NCI-H1048 (cell line): ENCODE measurements at places on chromosomes 5 and 9.

- no peak for DNase-seq
These were observed 30.4 kb downstream of the GADD45G start for GRCh38 chr9:89634995-89635742.

DNA sequence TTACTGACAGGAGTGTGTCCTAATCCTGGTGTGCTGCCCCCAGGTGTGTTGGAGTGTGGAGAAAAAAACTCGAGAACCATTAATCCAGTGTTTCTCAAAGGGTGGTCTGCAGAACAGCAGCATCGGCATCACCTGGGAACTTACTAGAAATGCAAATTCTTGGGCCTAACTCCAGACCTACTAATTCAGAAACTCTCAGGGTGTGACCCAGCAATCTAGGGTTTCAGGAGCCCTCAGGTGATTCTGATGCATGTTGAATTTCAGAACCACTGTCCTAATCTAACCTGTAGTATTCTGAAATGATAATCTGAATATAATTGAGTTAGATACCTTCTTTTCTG lies 30.0 kb upstream of the IL6ST start:
- DNase-seq: no peak

GRCh38 chr9:21995666-21996398 lies 1.2 kb downstream of the CDKN2B-AS1 start:
- DNase-seq: no peak

GRCh38 chr5:5467737-5468136 lies 45.3 kb downstream of the ICE1 start:
- no peak for DNase-seq

GRCh38 chr9:135994501-135995192 lies 33.5 kb upstream of the UBAC1 start:
- DNase-seq: no peak

DNA sequence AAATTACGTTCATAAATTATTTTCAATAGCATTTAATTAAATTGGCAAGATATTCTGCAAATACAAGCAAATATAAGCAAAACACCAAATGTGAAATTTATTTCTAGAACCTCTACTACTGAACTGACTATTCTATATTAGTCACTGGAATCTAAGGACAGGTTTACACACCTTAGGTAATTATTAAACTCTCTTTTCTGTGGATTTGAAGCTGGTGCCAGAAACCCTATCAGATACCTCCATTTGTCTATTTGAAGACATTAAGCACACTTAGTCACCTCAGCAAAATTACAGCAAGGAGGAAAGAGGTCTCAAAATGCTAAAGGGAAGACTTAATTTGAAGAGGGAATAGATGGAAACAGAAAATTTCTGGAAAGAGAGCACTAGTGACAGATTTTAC lies 83.4 kb downstream of the CPLANE1 start:
- no peak for DNase-seq

DNA sequence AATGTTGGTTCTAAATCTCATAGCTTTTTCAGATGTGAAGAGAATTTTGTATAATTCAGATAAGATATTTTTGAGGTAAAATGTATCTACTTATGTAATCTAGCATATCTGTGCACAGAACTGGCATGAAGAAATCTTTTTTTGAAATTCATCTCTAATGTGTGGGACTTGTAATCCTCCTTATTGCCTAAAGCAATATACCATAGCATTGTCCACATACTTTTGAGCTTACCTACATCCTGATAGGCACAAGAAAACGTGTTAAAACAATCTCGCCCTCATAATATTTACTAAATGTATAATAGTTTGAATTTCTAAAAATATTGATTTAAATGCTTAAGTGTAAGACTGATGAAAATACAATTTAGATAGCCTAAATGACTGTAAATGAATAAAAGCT lies 1686.5 kb upstream of the ACO1 start:
- DNase-seq: no peak

GRCh38 chr9:90858457-90858901 lies 56.9 kb downstream of the SYK start:
- no peak for DNase-seq

GRCh38 chr5:149445739-149446369 lies 66.8 kb upstream of the IL17B start:
- DNase-seq: no peak

GRCh38 chr5:94893412-94894135 lies 275.1 kb downstream of the SLF1 start:
- no peak for DNase-seq

DNA sequence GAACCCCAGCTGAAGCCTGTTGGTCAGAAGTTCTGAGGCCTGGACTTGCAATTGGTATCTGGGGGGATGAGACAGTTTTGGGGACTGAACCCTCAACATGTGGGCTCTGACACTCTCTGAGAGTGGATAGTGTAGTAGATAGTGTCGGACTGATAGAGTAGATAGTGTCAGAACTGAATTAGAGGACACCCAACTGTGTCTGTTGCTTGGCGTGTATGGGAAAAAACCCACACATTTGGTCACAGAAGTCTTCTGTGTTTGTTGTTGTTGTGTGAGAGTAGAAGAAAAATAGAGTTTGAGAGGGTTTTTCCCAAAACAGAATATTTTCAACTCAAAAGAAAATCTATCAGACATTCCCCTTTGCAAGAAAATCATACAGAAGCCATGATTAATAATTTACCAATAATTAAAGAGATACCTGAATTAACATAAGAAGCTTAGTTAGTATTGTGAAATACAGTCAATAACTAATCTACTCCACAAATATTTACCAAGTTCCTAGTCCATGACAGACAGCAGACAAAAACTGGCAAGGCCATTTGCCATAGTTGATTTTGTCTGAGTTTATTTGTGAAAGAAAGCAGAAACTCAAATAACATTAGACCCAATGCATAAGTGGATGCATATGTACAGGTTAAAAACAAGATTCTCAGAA lies 170.9 kb downstream of the CTNND2 start:
- no peak for DNase-seq

DNA sequence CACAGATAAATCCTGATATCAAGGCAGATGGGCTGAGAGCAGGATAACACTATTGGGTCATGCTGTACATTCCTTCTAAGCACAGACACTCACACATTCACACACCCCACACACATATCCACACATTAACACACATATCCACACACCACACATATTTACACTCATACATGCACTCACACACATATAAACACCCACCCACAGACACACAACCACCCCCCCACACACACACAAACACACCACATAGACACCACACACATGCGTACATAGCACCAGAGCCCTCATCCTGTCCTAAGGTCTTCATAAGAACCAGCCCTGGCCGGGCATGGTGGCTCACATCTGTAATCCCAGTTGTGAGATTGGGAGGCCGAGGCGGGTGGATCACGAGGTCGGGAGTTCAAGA lies 322.3 kb upstream of the ADCY2 start:
- no peak for DNase-seq
